Mesothelial cell of epicardium (in vitro differentiated cells): ENCODE measurements at places on chromosomes 3 and 15.
A peak's percentile ranks its signal among the peaks of the same experiment; 100 is the strongest.

DNA sequence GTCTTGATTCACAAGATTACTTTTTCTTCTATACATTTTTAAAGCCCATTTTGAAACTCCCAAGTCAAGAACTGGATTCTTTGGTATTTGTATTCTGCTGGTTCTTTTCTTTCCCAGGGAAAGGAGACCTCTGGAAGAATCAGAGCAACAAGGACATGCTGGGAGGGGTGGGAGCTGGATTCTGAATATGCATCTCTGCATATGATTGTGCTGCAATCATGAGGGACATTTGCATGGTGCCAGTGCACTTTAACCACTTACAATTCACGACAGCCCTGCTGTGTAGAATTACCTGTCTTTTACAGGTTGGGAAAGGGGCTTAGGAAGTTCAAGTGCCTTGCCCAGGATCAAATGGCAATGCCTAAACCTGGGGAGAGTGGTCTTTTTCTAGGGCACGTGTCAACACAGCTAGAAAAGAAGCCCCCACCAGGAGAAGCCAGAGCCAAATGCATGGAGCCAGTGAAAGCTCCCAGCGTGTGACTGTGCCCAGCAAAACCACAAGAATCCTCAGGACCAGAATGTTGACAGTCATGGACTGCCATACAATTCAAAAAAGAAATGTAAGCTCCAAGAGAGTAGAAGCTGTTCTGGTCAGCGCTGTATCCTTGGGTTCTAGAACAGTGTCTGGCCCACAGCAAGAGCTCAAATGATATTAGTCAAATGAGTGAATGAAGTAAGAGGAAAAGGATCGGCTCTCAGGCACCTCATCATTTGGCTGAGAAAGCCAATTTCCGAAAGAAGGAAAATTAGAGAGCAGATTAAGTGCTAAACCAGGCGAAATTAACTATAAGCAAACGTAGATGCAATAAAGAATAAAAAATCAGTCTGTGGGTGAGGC lies 84.5 kb upstream of the MEF2A start:
- no peak for DNase-seq

DNA sequence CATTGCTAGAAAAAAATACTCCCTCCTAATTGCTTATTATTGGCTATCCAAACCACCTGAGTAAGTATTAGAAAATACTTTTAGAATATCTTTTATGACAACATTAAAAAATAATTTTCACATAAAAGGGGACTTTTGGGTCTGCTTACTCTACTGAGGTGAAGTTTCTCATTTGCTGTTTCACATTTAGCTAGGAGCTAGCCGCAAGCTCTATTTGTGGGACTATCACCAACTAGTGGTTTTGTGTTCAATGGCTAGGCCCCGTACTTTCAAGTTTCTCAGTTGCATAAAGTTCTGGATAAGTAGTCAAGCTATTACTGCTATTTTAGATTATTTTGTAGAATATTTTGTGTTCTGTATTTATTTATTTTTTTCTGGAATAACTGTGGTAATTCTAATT lies 244.2 kb upstream of the SLITRK3 start:
- DNase-seq = no peak

DNA sequence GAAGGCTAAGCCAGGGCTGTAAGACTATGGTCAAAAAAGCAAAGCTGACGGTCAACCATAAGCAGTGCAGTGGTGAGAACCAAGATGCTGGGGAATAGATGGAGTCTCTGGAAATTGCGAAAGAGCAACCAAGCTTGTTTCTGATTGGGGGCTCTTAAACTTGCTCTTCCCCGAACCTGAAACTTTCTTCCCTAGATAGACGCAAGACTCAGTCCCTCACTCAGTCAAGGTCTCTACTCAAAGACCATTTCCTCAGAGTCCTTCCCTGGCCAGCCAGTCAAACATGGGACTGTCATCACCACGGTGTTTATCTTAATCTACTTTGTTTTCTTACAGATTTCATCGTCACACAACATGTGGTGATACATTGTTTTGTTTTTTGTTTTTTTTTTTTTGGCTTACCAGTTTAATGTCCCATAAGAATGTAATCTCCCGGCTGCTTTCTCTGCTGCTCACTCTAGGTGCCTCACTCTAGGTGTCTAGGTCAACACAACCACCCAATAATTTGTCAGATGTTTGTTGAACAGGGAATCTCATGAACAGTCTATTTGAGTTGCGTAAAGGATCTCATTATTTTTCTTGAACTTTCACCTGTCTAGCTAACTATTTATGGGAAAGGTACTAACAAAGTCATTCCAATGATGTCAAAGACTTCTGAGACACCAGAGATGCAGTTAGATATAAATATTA lies 495.4 kb downstream of the FOXP1 start:
- no peak for DNase-seq

DNA sequence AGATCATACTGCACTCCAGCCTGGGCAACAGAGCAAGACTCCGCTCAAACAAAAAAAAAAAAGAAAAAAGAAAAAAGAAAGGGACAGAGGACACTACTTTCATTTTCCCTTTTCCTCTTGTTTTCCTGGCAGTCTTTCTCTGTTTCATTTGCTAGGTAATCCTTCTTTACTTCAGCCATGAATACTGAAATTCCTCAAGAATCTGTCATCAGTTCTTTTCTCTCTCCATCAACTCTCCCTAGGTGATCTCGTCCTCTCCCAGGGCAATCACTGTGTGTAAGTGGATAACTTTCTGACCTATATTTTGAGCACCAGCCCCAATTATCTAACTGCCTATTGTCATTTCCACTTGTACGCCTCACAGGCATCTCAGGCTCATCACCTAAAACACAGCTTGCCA lies 51.5 kb downstream of the TTC23 start:
- no peak for DNase-seq

DNA sequence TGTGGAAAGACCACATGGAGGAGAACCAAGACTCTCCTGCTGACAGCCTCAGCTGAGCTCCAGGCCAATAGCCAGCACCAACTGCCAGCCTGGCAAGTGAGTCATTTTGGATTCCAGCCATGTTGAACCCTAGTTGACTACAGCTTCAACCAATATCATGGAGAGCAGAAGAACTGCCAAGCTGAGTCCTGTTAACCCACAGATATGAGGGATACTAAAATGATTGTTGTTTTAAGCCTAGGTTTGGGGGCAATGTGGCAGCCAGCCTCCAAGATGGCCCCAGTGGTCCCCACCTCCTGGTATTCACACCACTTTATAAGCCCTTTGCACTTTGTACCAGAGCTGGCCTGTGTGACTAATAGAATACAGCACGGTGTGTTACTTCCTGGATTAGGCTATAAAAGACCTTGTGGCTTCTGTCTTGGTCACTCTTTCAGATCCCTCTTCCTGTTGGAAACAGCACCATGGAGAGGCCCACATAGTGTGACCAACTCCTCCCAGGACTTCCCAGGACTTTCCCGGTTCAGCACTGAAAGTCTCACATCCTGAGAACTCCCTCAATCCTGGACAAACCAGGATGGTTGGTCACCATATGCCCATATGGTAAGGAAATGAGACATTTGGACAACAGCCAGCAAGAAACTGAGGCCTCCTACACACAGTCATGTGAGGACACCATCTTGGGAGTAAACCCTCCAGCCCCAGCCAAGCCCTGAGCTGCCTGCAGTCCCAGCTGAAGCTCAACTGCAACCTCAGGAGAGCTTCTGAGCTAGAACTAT lies 32.4 kb upstream of the CDV3 start:
- DNase-seq = no peak

DNA sequence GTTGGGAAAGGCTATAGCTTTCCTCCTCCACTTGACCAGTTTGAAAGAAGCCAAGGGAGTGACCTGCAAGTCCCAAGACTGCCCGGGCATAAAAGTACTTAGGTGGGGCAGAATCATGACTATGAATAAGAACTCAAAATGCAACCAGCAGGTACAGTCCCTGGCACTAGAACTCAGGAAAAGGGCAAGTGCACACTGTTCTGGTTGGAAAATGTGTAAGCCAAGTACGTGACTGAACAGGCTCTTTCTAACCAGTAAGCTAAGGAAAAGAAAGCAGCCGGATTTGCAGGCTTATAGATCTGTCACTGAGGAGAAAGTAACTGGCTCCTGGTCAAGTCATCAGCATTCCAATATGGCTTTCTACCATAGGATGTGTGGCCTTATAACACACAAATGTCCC lies 101.2 kb upstream of the SLC4A7 start:
- no peak for DNase-seq

DNA sequence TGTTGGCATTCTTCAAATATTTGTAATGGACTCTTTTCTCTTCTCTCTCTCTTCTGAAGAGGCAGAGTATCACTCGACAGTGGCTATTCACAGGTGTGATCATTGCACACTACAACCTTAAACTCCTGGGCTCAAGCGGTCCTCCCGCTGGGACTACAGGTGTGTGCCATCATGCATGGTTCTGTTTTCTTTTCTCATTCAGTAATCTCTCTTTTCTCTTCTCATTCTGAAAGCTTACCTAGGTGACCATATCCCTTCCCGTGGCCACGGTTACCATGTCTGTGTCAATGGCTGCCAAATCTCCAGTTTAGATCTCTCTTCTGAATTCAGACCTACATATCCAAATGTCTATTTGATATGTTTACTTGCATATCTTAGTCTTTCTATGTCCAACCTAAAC lies 96.3 kb downstream of the SOX2 start:
- DNase-seq = no peak

GRCh38 chr3:144556392-144556791 lies 584.8 kb downstream of the DIPK2A start:
- no peak for DNase-seq

GRCh38 chr3:113263778-113264177 lies 52.4 kb downstream of the BOC start:
- no peak for DNase-seq

DNA sequence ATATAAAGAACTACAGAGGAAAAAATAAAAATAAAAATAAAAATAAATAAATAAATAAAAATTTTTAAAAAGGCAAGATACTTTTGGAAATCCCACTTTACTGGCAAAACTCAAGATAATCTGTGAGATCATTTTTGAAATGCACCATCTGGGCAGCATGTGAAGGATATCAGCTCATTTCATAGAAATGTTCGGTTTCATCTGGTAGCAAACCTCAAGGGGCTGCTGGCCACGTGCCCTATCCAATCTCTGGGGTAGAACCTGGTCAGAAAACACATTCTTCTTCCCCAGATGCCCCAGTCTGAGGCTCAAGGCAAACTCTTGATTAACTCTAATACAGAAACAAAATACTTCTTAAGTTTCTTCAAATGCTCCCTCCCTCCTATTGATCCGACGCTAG lies 166.0 kb downstream of the FMN1 start:
- no peak for DNase-seq

- no peak for DNase-seq
Observed at GRCh38 chr3:171956181-171956683, 83.1 kb upstream of the FNDC3B start.

GRCh38 chr3:29591579-29591978 lies 310.7 kb downstream of the RBMS3 start:
- no peak for DNase-seq

DNA sequence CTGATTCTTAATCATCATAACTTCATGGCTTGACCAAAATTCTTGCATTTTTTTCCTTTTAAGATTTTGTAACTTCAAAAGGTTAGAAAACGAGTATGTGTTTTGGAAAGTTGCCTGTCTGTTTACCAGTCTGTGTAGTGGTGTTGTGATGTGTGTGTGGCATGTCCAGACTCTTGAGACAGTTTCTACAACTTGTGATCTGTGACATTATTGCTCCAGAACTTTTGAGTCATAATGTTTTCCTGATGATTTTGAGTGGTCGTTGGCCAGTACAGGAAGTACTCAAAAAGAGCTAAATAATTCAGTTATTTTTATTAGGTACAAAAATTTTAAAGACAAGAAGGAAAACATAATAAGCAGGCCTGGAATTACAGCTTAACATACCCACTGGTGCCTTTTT lies 229.0 kb upstream of the C2CD4B start:
- no peak for DNase-seq

DNA sequence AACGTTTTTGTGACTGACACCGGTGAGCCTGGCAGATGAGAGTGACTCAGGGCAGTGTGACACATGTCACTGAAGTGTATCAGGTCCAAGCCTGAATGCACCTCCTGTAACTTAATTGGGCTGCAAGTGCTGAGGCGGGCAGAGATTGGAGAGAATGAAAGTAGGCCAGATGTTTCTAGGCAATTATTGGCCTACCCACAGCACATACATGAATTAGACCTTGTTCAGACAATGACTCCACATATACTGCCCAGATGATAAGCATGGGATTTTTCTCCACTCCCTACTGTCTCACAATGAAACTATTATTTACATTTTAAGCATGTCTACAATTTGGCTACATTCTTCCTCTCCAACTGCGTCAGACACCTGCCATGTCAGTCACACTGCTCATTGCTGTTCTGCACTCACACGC lies 187.3 kb upstream of the ZNF385D start:
- DNase-seq = no peak

DNA sequence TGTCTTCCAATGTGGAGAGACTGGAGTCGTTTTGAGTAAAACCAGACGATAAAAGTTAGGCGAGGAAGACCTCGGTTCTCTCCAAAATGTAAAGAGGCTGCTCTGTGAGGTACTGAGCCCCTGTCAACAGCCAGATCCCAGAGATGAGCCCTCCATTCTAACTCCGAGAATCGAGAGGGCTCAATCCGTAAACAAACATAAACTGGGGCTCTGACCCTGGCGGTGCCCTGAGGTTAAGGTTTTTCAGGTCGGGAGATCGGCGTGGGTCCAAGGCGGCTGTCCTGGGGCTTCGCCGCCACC lies 417 bp downstream of the TBCCD1 start:
- DNase-seq = no peak

DNA sequence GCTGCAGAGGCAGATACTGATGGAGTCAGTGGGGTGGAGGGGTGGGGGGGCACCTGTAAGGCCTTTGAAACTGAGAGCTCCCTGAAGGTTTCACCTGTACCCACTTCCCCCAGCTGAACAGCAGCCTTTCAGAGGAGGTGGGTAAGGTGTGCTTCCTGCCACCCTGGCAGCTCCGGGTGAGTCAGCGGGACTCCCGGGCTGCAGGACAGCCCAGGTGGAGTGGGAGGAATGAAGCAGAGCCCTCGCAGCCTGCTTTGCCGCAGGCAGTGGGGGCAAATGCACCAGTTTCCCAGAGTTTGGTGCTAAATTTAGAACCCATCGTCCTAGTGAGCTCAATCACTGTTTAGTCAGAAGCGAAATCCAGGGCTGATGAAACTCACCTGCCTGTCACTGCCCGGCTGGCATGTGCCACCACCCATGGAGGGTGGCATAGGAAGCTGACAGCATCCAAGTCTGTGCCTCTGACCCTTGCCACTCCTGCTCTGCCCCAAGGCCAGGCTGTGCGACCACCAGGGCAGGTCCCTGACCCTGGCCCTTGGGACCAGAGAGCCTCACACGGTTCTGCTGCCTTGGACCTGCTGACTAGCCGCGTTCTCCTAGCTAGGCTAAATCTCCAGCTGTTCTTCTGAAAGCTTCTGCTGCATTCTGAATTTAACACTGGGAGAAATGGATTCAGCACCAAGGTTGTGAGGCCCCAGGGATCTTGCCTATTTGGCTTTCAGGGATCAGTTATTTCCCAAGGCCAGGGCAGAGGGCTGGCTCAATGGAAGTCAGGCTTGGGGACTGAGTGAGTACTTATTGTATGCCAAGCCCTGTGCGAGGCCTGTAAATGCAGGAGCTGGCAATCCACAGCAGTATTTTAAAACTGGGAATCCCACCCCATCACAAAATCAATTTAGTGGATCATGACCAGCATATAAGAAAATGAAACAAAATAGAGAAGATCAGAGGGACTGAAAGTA lies 67.3 kb upstream of the RASGRF1 start:
- DNase-seq = no peak

GRCh38 chr15:38701149-38701548 lies 136.5 kb upstream of the RASGRP1 start:
- DNase-seq = no peak

GRCh38 chr3:158312560-158313141 lies 202.8 kb downstream of the RSRC1 start:
- no peak for DNase-seq

GRCh38 chr15:36881516-36881915 lies 218.8 kb downstream of the MEIS2 start:
- no peak for DNase-seq

- DNase-seq = peak; percentile 53
Observed at GRCh38 chr3:56303487-56303886, 164.8 kb downstream of the ERC2 start.
